ENCODE measurements at places on chromosomes 7 and 10.
A peak's percentile ranks its signal among the peaks of the same experiment; 100 is the strongest.

DNA sequence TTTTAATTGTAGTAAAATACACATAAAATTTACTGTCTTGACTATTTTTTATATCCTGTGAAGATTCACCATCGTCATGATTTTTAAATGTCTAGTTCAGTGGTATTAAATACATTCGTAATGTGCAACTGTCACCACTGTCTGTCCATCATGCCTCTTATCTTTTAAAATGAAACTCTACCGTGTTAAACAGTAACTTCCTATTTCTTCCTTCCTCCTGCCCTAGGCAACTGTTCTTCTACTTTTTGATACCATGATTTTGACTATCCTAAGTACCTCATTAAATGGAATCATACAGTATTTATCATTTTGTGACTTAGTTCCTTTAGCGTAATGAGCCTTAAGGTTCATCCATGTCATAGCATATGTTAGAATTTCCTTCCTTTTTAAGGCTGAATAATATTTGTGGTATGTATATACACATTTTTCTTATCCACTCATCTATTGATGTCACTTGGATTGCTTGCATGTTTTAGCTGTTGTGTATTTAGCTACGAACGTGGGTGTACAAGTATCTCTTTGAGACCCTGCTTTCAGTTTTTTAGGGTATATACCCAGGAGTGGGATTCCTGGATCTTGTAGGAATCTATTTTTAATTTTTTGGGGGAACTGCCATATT is 13.5 kb downstream of the SLK start:
- no peak for DNase-seq

GRCh38 chr10:123404357-123404756 is 250.2 kb downstream of the BUB3 start:
- DNase-seq = no peak

- no peak for DNase-seq
Observed at GRCh38 chr10:51108406-51108805, 34.1 kb downstream of the PRKG1 start.

DNA sequence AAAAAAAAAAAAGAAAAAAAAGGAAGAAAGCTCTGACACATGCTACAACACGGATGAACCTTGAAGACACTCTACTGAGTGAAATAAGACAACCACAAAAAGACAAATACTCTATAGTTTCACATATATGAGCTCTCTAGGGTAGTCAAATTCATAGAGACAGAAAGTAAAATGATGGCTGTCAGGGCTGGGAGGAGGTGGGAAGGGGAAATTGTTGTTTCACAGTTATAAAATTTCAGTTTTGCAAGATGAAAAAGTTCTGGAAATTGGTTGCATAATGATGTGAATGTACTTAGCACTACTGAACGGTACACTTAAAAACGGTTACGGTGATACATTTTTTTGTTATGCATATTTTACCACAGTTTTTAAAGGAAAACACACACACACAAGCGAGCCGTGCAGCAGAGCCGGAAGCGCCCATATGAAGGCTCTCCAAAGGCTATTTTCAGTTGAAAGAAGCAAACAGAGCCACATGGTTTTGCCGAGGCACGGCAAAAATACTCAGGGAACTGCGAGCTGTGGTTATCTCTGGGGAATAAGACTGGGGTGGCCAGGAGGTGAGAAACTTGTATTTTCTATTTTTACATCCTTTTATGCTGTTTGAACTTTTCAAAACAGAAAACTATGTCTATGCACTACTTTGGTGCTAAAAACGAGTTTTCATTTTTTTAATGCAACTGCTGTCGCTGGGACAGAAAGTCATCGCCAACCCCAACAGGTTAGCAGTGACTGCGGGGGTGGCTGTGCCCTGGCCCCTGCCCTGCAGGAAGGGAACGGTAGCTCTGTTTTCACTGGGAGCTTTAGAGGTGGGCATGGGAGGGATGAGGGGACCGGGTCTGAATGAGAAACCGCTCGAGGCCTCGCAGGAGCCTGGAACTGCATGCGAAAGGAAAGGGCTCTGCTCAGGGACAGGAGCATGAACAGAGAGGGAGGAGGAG is 132.9 kb downstream of the OAT start:
- no peak for DNase-seq

- DNase-seq = no peak
Observed at GRCh38 chr10:72883861-72884260, 9.7 kb upstream of the OIT3 start.

- DNase-seq = no peak
Observed at GRCh38 chr7:20200361-20200760, 16.8 kb downstream of the MACC1 start.

- DNase-seq = no peak
Observed at GRCh38 chr7:66741710-66742049, 1.1 kb downstream of the RABGEF1 start.

DNA sequence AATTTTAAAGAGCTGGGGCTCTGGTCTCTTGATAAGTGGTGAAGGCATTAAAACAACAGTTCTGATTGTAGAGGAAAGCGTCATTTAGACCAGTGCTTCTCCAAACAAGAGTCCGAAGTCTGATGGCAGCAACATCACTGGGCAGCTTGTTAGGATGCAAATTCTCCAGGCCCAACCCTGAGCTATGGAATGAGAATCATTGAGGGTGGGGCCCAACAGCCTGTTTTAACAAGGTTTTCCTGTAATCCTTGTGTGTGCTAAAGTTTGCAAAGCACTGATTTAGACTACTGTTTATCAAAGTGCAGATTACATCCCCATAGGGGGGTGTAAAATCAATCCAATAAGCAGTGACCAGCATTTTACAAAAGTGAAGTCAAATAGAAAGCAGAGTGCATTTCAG is 2.6 kb upstream of the ZNRF2 start:
- DNase-seq = no peak

- DNase-seq = no peak
Observed at GRCh38 chr10:98326621-98327027, 58.6 kb upstream of the LOXL4 start.

DNA sequence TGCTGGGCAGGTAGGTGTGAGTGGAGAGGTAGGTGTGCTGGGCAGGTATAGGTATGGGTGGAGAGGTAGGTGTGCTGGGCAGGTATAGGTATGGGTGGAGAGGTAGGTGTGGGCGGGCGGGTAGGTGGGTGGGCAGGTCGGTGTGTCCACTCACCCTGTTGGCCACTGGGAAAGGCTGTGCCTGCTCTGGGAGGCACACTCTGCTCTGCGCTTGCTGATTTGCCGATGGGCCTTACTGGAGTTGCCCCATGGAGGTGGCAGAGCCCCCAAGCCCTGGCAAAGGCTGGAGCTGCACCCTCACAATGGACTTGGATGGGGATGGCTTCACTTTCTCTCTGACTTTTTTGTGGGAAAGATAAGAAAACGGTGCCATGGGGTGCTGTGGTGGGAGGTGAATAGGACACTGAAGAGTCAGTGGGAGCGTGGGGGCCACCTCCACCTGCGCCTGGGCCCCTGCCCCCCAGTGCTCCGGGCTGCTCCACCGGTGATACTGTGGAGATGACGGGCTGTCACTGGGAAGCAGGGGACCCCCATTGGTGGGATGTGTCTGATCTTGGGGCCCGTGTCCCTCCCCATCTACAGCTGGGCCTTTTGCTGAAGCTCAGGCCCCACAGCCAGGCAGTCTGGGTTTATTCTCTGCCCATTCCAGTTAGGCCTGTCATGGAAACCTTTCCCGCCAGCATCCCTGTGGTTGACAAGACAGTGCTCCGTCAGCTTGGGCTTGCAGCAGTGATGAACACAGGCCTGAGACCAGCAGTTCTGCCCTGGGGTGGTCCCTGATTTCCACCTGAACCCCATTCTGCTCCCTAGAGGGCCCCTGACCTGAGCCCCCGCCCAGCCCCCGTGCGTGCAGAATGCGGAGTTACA is 75.0 kb downstream of the NKX6-2 start:
- no peak for DNase-seq

GRCh38 chr10:1035201-1035600 is 9.5 kb upstream of the IDI2 start:
- DNase-seq = no peak

DNA sequence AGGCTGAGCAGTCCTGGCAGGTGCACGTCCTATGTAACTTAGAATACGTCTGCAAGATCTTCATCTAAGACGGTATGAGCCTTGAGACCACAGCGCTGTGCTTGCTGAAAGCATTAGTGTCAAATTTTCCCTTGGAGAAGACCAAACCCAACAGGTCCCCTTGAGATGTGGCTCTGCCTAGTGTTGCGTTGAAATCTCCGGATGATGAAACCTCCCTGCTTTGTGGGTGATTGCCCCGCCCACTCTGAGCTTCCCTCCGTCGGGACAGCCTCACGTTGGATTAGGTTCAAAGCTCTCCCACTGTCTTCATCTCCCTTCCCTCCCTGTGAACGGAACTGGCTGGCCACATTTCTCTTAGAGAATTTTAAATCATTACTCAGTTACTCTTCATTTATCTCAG is 102.0 kb downstream of the ADARB2 start:
- no peak for DNase-seq

DNA sequence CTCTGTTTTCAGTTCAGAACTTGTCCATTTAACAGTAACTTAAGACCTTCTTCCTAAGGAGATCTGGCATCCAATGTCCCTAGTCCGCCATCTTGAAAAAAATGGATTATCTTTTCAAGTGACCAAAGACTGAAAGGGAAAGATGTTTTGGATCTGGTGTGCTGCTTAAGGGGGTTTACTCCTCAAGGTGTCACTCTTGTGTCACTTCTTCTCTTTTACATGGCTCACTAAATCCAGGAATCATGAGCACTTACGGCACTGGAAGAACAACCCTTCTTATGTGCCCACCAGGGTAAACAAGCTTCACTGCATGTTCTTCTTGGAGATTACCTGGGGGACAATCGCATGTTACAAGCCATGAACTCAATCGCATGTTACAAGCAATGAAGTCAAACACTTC is 43.7 kb downstream of the ANXA8 start:
- DNase-seq = no peak

GRCh38 chr10:118256825-118257570 is 85.1 kb downstream of the FAM204A start:
- DNase-seq = no peak

DNA sequence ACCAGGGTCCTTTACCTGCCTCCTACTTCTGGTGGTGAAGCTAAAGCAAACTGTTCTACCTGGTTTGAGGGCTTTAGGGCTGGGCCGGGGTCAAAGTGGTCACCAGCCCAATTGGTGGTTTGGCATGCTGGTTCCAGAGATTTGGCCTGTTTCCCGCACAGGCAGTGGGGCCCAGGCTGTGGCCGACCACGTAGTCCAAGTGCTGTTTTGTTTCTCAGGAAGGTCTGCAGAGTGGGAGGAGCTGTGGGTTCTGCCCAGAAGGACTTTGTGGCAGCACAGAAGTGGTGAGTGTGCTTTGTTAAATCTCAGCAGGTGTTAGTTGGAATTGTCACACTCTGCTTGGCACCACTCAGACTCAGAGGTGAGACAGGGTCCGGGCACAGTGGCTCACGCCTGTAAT is 85.8 kb downstream of the MKX start:
- peak; percentile 13 for DNase-seq

GRCh38 chr10:102133373-102134195 is 744 bp downstream of the PPRC1 start:
- DNase-seq = no peak

DNA sequence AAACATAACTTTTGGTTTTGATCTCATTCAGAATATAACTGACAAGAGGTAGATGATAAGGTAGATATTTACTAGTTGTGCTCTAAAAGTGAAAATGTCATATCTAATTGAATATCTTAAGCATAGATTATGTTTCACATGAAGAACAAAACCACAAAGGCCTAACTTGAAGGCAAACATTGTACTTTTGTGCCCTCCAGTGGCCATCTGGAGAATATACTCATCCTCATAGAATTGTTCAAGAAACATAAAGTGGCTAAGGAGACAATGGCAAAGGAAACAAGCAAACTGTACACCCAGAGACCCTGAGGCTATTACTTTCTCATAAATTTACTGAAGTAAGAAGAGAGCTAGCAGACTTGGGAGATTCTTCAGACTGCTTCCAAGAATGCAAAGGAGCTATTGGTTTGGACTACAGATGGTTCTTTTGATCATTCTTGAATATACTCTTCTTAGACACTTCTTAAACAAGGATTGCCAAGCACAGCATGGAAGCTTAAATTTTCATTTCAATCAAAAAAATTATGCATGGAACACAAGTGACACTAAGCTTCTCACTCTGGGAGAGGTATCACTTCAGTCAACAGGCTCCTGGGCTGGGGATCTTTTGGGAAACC is 98.2 kb upstream of the DKK1 start:
- peak; percentile 15 for DNase-seq

- DNase-seq = no peak
Observed at GRCh38 chr7:138205614-138206150, 129.4 kb downstream of the AKR1D1 start.

DNA sequence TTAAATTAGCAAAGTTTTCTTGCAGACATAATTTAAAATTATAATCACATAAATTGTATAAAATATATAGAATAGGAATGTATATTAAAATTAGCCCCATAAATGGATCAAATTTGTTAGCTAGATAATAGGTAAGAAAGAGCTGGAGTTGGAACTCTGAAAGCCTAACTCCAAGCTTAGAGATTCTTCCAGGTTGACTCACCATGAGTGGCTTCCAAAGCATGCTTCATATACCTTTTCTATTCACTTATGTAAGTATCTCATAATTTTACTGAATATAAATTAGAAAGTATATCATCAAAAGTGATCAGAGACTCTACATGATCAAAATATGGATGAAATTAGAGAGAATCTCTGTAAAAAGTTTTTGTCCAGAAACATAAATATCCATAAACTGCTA is 320.7 kb upstream of the MAGI2 start:
- DNase-seq = no peak

DNA sequence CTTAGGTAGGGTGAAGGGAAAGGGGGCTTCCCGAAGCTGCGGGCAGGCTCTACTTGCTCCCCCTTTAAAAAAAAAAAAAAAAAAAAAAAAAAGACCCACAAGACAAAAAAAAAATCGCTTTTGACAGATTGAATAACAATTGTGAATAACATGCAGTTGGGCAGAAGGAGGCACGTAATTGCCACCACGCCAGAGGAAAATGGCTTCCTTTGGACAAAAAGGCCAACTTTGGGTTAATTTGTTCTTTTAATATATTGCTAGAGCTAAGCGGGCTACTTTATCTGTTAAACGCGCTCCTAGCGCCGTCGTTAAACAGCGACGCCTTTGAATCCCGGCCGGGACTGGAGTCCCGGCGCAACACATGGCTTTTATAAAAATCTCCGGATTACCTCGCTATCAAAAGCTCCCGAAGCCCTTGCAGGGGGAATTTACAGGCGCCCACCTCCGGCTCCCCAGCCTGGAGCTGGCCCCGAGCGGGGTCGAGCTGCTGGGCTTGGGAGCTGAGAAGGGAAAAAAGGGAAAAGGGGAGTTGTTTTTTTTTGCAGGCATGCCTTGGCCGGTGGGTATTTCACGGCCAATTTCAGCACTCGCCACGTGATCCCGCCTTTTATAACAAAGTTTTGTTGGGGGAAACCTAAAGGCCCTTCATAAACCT is 1.2 kb downstream of the HOXA11 start:
- no peak for DNase-seq

DNA sequence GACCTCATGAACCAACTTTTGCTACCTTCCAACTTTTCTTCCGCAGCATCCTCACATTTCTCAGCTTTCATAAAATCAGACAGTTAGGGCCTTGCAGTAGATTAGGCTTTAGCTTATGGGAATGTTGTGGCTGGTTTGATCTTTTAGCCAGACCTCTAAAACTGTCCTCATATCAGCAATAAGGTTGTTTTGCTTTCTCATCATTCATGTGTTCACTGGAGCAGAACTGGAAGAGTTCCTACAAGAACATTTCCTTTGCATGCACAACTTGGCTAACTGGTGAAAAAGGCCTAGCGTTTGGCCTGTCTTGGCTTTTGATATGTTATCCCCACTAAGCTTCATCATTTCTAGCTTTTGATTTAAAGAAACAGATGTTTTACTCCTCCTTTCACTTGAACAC is 130.0 kb upstream of the LRRTM3 start:
- DNase-seq = no peak

- no peak for DNase-seq
Observed at GRCh38 chr10:119115926-119116325, 12.0 kb downstream of the DENND10 start.
